H9 (cell line): ENCODE measurements at places on chromosomes 12 and 14. TPM values are rescaled to one million over a fixed set of nuclear protein-coding genes. Genes with fewer than 3 reads are reported as not detected.
A peak's percentile ranks its signal among the peaks of the same experiment; 100 is the strongest.

GRCh38 chr14:73789989-73790581, 61.5 kb upstream of the PTGR2 start:
- DNase-seq = no peak

- DNase-seq = no peak
Observed at GRCh38 chr12:72658615-72659014, 386.4 kb downstream of the TRHDE start.

CHGA gene
- 6.7 and 7.8 TPM in 2 replicates for total RNA-seq

DNA sequence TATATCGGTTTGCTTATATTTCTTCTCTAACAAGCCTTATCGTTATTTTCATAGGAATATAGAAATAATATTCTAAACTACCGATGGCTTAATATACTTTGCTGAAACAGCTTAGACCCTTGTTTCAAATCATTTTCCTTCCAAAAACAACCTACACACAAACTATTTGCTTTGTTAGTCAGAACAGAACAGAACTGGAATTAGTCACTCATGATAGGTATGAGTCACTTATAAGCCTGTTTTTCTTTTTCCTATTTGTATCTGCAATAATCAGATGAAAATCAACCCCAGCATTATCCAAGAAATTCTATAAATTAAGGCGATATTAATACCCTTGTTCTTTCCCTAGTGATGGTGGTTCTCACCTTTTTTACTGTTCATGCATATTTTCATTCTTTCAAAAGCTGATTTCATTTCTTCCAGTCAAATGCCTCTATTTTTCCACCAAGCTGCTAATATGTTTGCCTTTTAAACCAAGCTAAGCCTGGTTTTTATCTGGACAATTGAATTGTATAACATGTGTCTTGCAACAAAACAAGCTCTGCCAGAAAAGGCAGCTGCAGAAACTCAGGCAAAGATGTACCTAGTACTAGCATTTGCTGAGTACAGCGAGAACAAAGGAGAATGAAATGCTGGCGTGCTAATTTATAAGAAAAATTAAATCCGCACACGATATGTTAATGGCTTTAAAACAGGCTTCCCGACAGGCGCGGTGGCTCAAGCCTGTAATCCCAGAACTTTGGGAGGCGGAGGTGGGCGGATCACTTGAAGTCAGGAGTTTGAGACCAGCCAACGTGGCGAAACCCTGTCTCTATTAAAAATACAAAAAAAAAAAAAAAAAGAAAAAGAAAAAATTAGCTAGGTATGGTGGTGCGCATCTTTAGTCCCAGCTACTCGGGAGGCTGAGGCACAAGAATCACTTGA, 1418.2 kb downstream of the AACS start:
- no peak for DNase-seq

DNA sequence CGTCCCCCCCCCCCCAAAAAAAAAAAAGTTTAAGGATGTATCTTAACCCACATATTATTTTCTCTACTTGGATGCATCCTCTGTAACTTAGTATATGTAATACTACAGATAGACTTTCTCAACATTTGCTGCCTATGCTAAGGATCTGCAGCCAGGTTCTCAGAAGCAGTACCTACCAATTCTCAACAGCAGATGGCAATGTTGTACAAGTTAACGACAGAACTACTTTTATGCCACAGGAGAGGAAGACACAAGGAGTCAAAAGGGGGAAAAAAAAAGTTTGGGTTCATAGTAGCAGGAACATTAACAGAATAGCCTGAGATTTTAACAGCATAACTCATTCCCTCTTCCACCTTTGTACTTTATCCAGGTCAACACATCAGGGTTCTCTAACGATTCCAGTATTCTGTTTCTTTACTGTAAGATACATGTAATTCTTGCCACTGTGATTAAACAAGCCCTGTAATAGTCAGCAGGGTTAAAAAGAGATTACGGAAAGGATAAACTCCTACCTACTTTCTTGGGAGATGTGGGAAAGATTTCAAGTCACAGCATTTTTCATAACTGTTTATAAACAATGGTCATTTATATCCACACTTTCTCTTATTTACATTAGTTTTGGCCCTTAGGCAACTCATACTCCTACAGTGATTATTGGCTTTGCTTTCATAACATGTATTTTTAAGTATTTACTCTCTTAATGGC, 5.7 kb upstream of the NEK9 start:
- peak; percentile 43 for DNase-seq

- no peak for DNase-seq
Observed at GRCh38 chr14:96922986-96923385, 125.8 kb downstream of the VRK1 start.

- DNase-seq = no peak
Observed at GRCh38 chr14:95307402-95308041, 12.2 kb downstream of the CLMN start.

- DNase-seq = no peak
Observed at GRCh38 chr12:12693111-12693671, 2.8 kb downstream of the GPR19 start.

TDRD9 gene
- not detected in 2 replicates for total RNA-seq

LHX5 gene
- total RNA-seq = 1.9 and 2.1 TPM in 2 replicates

- DNase-seq = no peak
Observed at GRCh38 chr14:102141797-102142196, 2.1 kb downstream of the WDR20 start.

DNA sequence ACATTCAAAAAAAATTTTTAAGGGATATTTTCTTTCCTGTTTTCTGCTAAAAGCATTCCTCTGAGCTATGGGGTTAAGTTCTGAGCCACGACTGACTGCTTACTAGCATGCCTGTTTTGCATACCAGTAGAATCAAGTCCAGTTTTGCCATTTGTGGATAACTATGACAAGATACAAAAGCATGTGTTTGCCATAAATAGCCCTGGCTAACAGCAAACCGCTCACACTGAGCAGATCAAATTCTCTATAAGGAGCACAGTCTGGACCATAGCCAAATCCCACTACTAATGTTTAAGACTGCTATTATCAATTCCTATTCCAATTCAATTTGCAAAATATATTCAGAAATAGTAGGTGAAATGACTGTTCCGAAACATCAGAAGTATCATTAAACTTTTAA, 3.2 kb downstream of the CFL2 start:
- no peak for DNase-seq

GRCh38 chr12:124601706-124602105, 34.3 kb upstream of the NCOR2 start:
- no peak for DNase-seq

- peak; percentile 75 for DNase-seq
Observed at GRCh38 chr12:29152981-29153630, 4.0 kb downstream of the FAR2 start.

- no peak for DNase-seq
Observed at GRCh38 chr14:42140831-42141279, 534.2 kb downstream of the LRFN5 start.

GRCh38 chr12:108784270-108784669, 53.0 kb upstream of the CORO1C start:
- DNase-seq = no peak

BDKRB1 gene
- not detected in 2 replicates for total RNA-seq

DNA sequence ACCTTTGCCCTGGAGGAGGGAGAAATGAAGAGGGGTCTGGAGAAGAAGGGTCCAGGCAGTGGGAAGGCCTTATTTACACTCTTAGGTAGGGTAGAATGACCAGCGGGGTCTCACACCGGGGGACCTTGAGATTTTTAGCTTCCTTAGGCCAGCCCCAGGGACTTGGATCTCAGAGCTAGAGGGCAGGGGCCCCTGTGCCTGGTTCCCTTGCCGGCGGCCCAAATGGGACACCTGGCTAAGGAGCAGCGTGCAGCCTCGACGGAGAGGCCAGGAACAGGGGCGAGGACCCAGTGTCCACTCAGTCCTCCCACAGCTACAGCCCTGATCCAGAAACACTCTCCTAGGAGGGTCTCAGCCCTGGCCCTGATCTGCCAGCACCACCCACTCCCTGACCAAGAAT, 41.8 kb downstream of the DIO3 start:
- DNase-seq = no peak
